Gastroesophageal sphincter (tissue), 4 donors: ENCODE measurements at places on chromosomes 13 and 19. TPM values are rescaled to one million over a fixed set of nuclear protein-coding genes. Genes with fewer than 3 reads are reported as not detected.

Gene KCNJ14
- 0.27 TPM for total RNA-seq

Gene ADAMTSL5
- 5.2 TPM for total RNA-seq

Gene FOSB
- 24.6 TPM for total RNA-seq

Gene SIGLEC14
- total RNA-seq: not detected

Gene CEACAM3
- 1.6 TPM for total RNA-seq

Gene CEACAM19
- 0.82 TPM for total RNA-seq

Gene ADGRE2
- total RNA-seq: 1.4 TPM

Gene CD37
- 5.6 TPM for total RNA-seq

Gene CTXN1
- total RNA-seq: 18.3 TPM

Gene HCN2
- 0.16 TPM for total RNA-seq

Gene VSIG10L
- total RNA-seq: 3.6 TPM

Gene ZNF528
- 52.1 TPM for total RNA-seq

Gene URAD
- total RNA-seq: not detected

Gene NAPA
- total RNA-seq: 134 TPM

DNA sequence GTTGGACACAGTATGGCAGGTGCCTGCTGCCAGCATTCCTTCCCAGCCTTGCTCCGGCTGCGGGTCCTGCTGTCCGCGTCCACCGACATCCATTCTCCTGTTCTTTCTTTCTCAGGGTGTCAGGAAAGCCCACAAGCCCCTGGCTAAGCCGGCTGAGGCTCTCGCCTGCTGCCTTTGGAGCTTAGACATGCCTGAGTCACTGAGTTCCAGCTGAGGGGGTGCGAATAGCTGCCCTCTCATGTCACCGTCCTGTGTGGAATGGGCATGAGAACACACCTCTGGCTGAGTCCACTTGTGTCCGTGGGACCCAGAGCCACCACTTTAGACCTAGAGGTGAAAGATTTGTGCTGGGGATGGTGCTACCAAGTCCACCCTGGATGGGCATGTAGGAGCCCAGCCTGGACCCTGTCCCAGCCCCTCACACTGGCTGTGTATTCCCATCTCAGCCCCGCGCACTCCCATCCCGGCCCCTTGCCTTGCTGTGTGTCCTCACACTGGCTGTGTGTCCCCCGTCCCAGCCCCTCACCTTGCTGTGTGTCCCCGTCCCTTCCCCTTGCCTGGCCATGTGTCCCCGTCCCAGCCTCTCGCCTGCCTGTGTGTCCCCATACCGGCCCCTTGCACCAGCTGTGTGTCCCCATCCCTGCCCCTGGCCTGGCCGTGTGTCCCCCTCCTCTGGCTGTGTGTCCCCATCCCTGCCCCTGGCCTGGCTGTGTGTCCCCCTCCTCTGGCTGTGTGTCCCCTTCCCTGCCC is 24.6 kb upstream of the IRS2 start:
- ATAC-seq: no peak

DNA sequence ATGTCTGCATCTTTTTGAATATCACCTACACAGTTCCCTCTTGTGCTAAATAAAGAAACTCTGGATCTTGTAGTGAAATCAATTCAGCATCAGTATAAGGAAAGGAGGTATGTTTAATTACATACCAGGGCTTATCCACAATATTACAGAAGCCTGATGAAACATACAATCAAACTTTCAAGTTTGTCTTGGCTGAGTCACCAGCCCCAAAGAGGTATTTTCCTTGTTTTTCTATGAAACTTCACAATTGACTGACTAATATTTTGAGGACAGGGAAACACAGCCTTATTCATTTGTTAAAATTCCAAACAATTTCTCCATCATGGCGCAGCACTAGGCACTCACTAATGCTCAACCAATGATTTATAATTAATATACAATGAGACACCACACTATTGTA is 952.4 kb downstream of the PCDH17 start:
- no peak for ATAC-seq

DNA sequence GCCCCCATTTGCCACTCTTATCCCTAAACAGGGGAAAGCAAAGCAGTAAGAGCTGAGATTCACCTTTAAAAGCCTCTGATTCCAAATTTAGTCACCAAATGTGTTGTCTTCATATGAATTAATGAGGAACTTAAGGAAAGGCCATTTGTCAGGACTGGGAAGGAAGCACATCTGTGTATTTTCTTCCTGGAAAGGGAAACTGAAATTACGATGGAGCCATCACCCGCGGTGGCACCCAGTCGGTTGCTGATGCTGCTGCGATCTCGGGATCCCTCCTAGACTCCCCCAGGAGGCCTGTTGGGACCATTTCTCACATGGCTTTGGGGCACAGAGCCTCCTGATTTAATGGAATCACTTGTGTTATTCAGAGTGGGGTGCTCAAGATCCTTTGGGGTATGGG is 7.4 kb upstream of the IL4I1 start:
- no peak for ATAC-seq

DNA sequence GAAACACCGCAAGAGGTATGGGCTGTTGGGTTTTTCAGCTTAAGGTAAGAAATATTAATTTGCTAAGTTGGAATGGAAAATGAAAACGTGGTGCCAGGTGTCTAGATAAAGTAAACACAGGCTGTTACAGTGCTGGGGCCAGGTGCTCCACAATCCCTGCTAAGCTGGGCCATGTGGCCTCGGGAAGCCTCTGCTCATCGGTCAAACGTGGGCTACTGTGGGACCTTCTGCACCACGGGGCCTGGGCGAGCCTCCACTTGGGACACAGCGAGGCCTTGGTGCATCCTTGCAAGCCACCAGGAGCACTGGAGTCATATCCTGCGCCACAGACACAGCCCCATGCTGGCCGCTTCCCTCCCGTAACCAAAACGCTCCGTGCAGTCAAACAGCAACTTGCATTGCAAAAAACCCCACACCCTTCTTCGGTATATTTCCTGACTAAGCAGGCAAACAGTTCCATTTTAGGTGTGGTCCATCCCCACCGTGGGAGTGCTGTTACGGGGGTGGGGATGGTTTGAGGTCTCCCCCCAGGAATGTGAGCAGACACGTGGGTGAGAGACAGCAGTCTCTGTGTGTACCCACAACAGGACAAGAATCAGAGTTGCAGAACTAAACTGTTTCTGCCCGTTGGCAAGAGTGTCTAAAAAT is 96.3 kb upstream of the SOX1 start:
- ATAC-seq: no peak

DNA sequence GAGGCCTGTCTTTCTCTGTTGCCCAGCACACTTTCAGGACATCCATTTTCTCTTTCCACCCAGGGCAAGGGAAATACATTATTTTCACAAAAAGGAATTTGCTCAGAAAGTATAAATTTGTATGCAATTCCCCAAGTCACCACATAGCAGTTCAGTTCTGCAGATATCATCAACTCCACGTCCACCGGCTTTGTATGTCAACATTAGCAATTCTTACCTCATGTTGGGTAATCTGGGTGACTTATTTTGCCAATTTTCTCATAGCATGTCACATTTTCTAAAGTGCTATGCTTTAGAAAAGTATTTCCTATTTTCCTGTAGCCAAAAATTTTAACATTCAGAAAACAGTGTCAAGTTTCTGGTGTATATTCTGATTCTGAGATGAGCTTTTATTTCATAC is 501.8 kb downstream of the EFNB2 start:
- no peak for ATAC-seq

- ATAC-seq: no peak
These were observed 42.8 kb downstream of the TPT1 start for GRCh38 chr13:45298206-45298505.

DNA sequence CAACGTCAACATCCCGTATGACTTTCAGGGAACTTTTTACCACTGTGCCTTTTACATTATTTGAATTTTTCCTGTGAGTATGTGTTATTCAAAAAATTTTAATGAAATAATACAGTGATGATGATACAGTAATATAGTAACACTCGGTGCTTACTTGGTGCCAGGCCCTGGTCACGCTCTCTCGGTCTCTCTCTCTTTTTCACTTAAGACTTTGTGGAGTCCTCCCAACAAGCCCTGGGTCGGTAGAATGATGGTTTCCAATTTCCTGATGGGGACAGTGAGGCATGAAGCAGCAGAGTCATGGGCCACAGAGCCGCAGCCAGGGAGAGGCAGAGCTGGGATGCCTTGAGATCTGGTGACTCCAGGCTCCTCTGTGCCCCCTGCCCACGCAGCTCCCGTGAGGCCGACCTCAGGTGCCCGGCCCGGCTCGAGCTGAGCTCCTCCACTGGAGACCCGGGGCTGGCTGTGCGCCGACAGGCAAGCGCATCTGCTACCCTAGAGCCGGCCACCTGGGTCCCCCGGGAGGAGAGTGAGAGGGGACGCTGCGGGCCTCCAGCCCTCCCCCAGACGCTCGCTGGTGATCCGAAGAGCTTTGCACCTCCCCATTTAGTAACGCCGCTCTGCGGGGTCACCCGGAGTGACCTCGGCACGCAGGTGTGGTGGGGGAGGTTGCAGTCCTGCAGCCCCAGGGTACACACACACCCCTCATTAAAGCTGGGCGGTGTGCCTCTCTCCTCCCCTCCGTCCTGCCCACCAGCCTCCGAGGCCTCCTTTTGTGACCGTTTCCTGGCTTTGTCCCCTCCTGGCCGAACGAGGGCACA is 4.4 kb upstream of the SBK3 start:
- peak; percentile 38 for ATAC-seq

- no peak for ATAC-seq
These were observed 19.8 kb upstream of the ZNF91 start for GRCh38 chr19:23415034-23415433.

GRCh38 chr13:35675651-35676050 is 199.2 kb upstream of the MAB21L1 start:
- ATAC-seq: no peak

DNA sequence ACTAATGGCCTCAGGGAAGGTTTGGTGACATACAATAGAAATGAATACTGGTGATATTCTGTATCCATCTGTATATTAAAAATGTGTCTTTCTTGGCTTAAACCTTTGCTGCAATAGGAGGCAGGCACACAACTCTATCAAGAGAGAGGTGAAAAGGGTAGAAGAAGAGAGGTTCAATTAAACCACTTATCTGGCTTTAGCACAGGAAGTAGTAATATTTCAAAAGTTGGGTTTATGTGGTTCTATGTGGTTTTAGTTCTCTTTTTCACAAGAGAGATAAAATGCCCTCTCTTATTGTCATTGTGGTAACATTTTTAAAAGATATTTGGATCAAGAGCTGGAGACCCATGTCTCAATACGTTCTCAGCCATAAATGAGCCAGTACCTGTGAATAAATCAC is 146.2 kb upstream of the FNDC3A start:
- ATAC-seq: no peak

- no peak for ATAC-seq
These were observed 6.2 kb downstream of the C2CD4C start for GRCh38 chr19:402786-403185.

- no peak for ATAC-seq
These were observed 186.5 kb upstream of the SPRY2 start for GRCh38 chr13:80527400-80527799.

GRCh38 chr19:33255781-33256180 is 30.1 kb upstream of the SLC7A10 start:
- no peak for ATAC-seq

DNA sequence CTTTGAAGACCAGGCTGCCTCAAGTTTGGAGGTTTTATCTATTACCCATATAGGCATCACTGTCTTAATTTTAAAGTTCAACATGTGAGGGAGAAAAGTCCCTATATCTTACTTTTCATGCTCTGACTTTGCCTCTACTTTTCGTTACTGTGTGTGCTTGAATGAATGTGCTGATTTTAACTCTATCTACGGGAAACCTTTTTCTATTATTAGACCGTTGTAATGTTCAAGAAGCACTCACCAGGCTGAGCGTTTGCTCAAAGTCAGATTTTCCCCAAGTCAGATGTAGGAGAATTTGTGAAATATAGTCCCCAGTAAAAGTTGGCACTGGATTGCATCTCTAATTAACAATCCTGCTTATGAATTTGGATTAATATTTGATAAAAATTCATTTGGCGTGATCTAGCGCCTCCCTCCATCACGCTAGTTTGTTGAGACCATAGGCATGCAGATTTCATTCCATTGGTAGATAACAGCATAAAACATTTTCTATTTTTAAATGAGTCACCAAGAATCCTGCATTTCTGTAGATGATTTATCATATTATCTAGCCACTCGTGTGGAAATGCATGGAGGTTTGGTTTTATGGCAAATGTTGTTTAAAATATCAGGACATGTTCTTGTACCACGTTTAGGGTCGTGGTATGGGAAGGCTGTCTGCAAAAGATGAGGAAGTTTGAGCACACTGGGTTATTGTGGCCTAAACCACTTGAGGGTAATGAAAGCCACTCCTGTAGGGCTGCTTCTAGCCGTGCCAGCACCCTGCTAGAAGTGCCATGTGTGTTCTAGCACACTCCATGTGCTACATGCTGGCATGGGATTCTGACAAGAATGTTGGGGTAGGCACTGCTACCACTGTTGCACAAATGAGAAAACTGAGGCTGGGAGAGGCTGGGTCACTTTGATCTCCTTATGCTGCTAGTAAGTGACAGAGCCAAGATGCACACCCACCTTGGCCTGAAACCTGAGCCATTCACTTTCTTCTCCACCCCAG is 179.4 kb downstream of the FGF9 start:
- ATAC-seq: no peak

- no peak for ATAC-seq
These were observed 45.6 kb downstream of the CELF5 start for GRCh38 chr19:3269916-3270671.

DNA sequence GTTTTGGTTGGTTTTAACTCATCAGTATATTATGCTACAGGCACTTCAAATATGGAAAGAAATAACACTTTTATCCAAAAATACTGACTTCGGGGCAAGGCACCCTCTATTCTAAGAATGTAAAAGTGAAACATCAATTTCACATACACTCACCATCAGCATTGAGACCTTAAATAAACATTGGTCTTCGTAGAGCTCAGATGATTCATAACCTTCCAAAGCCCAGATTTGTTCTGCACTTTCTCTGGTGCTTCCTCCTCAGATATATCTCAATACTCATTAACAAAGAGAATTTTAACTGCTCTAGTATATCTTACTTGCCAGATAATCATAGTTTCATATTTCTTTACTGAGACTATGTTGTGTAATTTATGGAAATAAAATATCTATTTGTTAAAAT is 794.3 kb downstream of the LIG4 start:
- ATAC-seq: no peak

- no peak for ATAC-seq
These were observed 32.6 kb downstream of the VWA8 start for GRCh38 chr13:41928323-41928722.

GRCh38 chr13:40399756-40400155 is 266.7 kb downstream of the FOXO1 start:
- no peak for ATAC-seq

DNA sequence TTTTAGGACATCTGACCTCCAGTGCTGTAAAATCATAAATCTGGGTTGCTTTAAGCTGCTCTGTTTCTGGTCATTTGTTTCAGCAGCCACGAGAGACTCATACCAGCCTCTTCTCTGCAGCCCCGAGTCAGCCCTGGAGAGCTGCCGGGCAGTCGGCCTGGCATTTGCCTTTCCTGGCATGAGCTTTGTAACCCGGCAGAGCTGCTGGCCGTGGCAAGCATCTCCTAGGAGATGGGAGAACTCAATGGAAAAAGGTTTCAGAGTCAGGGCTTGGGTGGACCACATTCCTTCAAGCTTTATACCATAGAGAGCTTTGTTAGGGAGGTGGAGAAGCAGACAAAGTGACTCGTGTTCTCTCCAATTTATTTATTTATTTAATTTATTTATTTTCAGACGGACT is 21.6 kb upstream of the CCL25 start:
- ATAC-seq: no peak

GRCh38 chr19:38545596-38545995 is 72.2 kb downstream of the MAP4K1 start:
- no peak for ATAC-seq
